ENCODE measurements at places on chromosomes 13 and 19.

DNA sequence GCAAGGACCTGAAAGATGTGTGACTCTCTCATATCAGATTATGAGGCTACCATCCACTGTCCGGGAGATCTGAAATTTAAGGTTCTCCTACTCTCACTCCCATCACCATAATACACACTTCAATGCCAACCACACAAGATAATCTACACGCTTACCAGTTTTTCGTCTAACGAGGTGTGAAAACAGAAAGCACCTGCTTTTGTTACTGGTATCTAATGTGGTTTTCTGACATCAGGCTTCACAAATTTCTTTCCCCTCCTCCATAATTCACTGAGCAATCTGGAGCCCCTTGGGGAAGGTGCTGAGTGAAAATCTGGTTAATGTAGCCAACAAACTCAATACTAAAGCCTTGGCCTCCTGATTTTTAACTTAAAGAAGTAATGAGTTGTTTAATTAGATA, 10.1 kb upstream of the LRCH1 start:
- DNase-seq = no peak

DNA sequence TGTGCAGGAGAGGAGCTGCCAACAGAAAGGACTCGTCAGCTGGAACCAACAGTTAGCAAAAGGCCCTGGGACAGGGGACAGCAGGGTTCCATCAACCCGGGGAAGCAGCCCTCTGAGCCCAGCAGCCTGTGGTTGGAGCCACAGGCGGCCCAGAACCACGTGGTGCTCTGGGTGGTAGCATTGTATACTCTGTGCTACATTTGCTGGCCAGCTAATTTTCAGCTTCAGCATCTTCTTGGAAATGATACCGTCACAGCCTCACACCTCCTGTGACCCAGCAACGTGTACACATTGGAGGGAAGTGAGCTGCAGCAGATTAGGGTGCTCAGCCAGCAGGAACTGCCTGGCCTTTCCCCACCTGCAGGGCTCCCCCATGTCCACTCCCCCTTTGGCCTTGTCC, 13.1 kb upstream of the MTIF3 start:
- DNase-seq = no peak

- DNase-seq = no peak
These were observed 52.1 kb upstream of the USPL1 start for GRCh38 chr13:30565658-30566057.

- no peak for DNase-seq
These were observed 10.9 kb upstream of the TPTE2 start for GRCh38 chr13:19572280-19572679.

DNA sequence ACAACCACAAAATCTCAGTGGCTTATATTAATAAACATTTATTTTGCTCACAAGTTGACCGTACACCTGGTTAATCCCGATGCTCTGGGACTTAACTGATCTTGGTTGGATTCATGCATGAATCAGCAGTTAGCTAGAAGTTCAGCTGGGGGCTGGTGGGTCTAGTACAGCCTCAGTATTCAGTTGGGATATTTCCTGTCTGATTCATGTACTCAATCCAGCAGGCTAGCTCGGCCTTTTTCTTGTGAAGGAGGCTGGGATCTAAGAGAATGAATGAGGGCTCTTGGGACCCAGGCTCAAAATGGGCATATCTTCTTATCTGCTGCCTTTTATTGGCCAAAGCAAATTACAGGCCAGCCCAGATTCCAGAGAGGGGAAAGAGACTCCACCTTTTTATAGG, 178.8 kb downstream of the KCTD12 start:
- DNase-seq = no peak

- DNase-seq = no peak
These were observed 2.0 kb upstream of the USF2 start for GRCh38 chr19:35266520-35267352.

DNA sequence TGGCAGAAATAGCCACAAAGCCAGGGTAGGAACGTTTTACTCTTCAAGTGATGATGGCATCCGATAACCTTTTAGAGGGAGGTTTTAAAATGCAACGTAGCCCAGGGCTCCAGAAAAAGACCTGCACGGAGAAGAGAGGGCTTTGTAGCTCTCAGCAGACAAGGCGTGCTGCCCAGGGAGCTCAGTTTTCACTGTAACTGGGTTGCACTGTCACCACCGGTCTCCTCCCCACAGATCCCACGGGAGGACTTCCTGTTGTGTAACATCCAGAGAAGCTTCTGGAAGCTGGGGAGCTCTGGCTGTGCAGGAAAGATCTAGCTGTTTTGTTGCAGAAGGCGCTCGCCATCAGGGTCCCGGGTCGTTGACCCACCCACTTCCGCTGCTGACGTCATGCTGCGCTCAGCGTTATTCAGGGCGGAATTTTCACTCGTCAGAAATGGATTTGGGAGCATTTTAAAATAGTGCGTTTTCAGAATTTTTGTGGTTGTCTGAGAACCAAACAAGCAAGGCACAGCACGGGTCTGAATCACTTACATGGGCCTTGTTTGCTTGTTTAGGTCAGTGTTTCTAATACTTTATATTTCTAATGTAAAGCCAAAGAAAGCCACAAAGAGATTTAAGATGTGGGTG, 50.8 kb downstream of the ATP11A start:
- no peak for DNase-seq

DNA sequence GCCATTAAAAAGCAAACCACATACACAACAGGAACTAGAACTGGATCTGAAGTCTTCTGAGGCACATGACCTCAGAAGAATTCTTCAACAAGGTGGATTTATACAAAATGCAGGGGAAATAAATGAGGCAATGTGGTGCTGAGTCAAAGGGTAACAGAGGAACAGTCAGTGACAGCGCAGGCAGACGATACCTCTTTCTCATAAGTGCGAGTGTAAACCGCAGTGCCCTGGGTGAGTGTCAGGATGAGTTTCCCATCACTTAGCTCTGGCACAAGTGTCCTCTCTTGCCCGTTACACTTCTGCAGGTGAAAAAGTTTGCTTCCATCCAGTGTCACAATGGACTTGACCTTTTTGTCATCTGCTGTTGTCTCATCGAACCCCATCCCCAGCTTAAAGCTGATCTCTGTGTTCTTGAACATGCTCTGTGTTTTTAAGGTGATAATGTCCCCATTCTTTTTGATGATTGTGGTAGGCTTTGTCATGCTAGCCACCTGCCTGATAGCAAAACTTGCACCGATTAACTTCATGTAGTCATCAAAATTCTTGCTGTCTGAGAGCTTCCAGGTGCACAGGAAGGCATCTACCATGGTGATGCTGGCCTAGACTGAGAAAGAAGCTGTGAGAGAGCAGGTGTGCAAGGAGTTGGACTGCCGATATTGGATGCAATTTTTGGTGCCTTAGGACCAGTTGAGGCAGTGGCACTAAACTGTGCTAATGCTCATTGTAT, 97.3 kb downstream of the AKAP11 start:
- peak; percentile 83 for DNase-seq

DNA sequence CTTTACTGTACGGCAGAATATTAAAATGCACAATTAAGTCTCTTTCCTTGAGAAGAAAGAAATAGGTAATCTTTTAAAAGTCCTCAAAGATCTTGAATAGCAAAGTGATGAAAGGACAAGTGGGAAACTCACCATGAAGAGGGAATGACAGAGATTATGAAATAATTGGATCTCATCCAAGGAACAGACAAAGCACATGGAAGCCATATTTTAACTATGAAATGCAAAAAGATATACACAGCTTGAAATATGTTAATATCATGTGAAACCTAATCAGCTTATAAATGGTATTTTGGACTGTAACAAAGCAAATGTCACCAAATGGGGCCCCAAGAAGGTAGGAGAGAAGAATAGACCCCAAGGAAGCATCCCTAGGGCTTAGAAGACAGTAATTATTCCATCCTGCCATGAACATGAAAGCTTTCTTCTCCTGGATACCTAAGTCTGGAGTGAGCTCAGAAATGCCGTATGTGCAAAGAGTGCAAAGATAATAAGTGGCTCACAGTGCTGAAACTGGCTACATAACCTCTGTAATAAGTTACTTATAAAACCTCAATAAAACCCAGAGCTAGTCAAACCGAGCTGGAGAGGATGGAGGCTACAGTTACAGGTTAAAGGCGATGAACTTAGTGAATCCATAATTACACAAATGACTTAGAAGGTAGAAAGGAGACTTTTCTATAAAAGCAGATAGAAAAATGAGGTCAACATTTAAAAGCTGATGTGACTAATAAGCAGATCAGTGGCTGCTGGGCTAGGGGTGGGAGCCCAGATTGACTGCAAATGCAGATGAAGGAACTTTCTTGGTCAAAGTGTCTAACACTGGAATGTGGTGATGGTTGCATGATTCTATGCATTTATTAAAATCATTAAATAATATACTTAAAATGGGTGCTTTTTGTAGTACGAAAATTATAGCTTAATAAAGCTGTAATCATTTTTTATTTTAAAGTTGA, 34.4 kb downstream of the DCLK1 start:
- DNase-seq = no peak

- DNase-seq = no peak
These were observed 86.6 kb upstream of the RAP2A start for GRCh38 chr13:97347255-97347932.

DNA sequence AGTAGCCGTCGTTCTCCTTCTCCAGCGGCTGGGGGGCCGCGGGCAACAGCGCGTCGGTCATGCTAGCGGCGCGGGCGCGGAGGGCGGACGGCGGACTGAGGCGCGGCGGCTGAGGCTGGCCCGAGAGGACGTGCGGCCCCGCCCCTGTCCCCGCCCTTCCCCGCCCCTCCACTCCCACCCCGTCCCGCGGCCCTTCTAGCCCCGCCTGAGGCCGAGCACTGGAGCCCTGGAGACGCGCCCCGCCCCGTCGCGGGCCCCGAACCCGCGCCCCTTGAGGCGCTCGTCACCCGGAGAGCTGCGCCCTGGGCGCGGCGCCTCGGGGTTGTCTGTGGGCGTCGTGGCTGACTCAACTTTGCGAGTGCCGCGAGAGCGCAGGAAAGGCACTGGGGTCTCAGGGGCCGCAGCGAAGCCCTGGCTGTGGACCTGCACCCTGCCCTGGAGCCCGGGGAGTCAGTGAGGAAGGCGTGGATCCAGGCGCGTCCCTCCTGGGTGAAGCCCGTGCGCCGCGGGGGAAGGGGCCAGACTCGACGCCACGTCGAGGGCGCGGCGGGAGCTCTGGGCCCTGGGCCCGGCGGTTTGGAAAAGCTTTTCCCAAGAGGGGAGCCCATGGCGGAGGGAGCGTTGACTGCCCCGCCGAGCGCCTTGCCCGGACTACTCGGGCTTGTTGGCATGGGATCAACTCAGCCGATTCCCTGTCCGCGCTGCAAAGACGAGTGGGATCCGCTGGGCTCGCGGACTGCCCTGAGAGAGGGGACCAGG, at the start of gene RHPN2:
Gene RHPN2, minus strand, starts transcription at position 97 of the 759 bp plus-strand sequence. Its CDS starts 36 bp downstream, at position 61.
- peak; percentile 59 for DNase-seq

GRCh38 chr13:49587311-49587847, 2.0 kb upstream of the RCBTB1 start:
- DNase-seq = no peak

DNA sequence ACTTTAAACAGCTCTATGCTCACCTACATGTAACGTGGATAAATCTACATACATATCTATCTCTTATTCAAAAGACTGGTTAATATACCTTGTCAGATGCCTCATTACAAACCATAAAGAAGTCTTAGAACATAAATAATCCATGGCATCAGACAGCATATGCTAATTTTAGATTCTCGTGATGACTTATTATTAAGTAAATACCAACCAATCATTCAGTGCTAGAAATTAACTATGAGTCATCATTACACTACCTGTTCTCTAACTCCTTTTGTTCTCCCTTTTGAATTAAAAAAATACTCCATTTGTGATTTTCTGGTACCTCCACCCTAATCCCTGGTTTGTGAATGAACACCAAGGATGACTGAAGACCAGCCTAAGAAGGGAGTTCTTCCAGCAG, 754.3 kb upstream of the ARGLU1 start:
- DNase-seq = no peak

DNA sequence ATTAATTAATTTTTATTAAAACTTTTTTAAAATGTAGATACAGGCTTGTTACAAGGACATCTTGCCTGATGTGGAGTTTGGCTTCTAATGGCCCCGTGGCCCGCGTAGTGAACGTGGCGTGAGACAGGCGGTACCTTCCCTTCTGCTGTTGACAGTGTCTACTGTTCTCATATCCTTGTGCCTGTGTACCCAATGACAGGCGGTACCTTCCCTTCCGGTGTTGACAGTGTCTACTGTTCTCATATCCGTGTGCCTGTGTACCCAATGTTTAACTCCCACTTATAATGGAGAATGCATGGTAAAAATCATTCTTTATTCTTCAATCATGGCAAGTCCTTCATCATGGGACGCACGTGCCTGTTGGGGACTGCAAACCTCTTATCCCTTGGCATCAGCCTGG, 79.1 kb upstream of the ZNF835 start:
- no peak for DNase-seq

GRCh38 chr13:110772091-110772984, 58.8 kb downstream of the ING1 start:
- no peak for DNase-seq

GRCh38 chr19:19192910-19193423, 909 bp downstream of the RFXANK start:
- DNase-seq = no peak

DNA sequence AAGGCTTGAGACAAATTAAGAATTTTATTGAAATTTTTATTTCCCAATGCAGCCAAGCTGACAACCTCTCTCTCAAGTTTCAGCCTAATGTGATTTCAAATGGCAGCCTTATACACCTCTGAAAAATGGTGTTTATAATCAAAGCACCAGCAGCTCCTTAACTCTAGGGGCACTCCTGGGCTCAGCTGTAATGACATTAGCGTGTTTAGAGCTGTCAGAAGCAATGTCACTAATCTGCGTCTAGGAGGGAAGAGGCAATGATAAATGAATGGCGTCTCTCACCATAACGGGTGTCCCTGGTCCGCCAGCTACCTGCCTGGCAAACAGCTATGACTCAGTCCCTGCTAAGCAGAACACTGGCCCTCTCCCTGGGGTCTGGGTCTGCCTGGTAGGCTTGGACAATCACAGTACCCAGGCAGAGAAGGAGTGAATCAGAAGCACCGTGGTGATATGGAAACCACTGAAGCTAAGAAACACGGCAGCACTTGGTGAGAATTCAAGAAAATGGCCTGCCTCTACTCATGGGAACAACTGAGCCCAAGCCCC, 131.8 kb upstream of the VSTM2B start:
- no peak for DNase-seq

GRCh38 chr13:44431150-44431549, 57.5 kb downstream of the SERP2 start:
- DNase-seq = no peak

- no peak for DNase-seq
These were observed 12.8 kb downstream of the IQCN start for GRCh38 chr19:18261474-18261873.

DNA sequence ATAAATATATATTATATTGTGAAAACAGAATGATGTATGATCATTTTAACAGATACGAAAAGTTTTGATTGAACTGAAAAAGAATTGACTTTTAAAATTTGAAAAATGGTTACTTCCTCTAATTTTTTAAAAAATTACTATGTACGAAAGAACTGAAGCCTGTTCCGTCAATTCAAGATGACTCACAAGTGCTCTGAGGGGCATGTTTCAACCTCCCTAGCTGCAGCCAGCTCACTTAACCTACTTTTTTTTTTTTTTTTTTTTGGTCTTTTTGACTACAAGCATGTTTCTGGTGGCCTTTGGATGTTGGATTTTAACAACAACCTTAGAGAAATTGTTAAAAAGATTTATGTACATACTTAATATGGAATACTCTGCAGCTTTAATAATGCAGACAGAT, 1139.3 kb downstream of the DIAPH3 start:
- no peak for DNase-seq

GRCh38 chr19:39086386-39086785, 2.2 kb downstream of the ACP7 start:
- DNase-seq = no peak
